HFFc6 (cell line): ENCODE measurements at places on chromosomes 6 and 20.

DNA sequence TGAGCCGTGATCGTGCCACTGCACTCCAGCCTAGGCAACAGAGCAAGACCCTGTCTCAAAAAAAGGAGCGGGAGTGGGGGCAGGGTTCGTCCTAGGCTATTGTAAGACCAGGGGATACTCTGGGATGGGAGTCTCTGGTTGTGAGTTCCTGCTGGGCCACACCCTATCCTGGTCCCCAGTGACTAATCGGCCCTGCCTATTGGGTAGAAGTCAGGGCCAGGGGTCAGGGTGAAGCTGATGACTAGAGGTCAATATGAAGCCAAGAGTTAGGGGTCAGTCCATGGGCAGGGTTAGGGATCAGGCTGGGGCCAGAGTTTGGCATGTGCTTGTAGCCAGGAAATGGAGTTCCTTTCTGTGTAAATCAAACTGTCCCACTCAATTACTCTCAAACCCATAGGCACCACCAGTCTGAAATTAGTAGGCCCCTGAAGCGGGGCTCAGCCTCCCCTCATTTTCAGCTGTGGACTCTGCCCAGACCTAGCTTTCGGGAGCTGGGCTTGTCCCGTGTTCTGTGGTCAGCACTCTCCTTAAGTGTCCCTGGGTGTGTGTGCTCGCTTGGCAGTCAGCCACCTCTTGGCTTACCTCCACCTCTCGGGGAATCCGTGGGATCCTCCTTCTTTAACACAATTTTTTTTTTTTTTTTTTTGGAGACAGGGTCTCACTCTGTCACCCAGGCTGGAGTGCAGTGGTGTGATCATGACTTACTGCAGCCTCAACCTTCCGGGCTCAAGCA lies 1.8 kb downstream of the HSPA12B start:
- DNase-seq, result no peak

GRCh38 chr6:13666194-13667105 lies 45.2 kb downstream of the RANBP9 start:
- DNase-seq, result no peak

GRCh38 chr20:48656661-48657211 lies 171.1 kb downstream of the PREX1 start:
- DNase-seq, result no peak

GRCh38 chr20:50792708-50793574 lies 1.9 kb upstream of the BCAS4 start:
- no peak for DNase-seq
